WTC11 (cell line): ENCODE measurements at places on chromosomes 13 and 19.

- no peak for DNase-seq
These were observed 3.4 kb upstream of the URAD start for GRCh38 chr13:27991881-27992280.

GRCh38 chr13:25574437-25575411 is 202.9 kb downstream of the ATP8A2 start:
- DNase-seq: peak; percentile 87

GRCh38 chr13:38950987-38951386 is 39.6 kb downstream of the STOML3 start:
- DNase-seq: no peak

DNA sequence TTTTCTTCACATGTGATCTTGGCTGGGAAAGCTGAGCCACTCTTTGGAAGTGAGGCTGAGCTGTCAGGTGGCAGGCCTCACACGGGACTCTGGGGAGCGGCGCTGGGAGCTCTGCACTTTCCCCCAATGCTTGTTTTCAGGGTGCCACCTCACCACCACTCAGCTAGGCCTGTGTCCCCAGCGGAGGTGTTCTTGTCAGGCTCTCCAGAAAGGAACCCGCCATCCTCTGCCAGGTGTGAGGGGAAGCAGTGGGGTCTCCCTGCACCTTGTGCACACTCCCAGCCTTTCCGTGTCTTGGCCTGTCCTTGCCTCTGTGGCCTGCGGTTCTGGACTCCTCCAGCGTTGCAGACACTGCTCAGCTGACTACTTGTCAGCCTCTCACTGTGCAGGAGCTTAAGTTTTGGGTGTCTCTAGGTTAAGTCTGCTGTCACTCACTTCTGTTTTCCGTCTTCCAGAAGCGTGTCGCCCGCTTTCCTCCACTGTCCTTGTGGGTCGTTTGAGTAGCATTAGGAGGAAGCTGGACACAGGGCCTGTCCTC is 51.9 kb downstream of the GGACT start:
- DNase-seq: no peak

DNA sequence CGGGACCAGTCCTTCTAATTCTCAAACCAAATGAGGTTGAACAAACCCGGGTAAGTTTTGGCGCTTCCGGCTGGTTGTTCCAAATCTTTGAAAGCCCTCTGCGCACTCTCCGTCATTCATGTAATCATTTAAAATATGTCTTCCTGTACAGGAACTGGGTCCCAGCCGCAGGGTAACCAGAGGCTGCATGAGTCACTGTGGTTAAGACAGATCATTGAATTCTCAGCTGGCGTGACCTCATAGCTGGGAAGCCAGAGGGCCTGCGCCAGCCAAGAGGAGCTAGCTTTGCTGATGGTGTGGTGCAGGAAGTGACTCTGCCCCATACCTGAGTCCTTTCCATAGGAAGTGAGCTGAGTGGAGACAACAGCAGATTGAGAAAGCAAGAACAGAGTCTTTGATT is 135.2 kb downstream of the TSHZ3 start:
- DNase-seq: no peak

GRCh38 chr19:49689133-49690078 is at the start of gene ADM5:
ADM5 (plus strand) TSS chr19:49689594; CDS start chr19:49689838, 244 bp downstream.
- peak; percentile 76 for DNase-seq

GRCh38 chr13:85332615-85333014 is 466.6 kb downstream of the SLITRK6 start:
- DNase-seq: no peak

DNA sequence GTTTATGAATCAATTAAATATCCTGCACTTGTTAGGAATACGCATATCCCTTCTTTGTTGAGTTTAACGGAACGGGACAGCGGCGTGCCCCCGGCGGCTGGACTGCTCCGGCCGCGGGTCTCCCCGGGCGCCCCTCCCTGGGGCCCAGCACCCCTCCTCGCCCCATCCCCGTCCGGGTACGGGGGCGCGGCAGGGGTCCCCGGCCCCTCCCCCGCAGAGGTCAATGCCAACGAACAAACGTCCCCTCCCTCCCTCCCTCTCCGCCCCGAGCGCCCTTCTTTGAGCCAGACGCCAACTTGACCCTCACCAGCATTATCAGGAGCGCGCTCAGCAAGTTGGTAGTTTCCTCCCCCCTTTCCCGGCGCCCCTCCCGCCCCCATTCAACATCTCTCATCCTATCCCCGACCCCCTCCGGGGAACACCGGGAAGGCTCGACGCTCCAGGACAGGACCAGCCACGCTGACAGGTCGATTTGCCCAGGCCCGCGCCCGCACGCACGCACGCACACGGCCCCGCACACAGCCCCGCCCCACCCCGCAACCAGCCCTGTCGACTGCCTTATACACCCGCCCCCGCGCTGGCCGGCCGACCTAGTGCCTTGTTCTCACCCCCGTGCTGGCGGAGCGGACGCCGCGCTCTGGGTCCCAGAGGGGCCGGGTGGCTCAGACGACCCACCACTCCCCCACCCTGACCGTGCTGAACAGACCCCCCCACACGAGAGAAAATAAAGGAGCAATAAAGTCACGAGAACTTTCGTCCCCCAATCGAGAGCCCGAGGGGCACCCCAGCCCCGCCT is 5.0 kb downstream of the LYL1 start:
- no peak for DNase-seq

GRCh38 chr13:45205124-45205523 is 4.3 kb upstream of the KCTD4 start:
- DNase-seq: no peak

GRCh38 chr19:17530586-17530985 is 19.1 kb downstream of the PGLS start:
- peak; percentile 57 for DNase-seq

DNA sequence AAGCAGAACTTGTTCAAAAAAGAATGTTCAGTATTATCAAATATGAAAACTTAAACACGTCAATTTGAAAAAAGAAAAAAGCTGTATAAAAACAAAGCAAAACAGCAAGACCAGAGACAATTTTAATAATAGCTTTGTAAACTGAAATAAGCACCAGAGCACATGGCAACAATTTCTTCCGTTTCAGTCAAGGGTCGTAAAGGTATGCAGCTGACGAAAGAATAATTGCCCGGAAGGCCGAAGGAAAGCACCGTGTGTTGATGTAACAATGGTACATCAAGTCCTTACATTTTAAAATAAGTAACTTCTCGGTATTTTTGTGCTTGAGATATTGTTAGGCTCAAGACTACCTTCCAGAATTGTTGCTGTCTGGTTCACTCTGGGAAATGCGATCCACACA is 1.7 kb downstream of the PROSER1 start:
- no peak for DNase-seq

DNA sequence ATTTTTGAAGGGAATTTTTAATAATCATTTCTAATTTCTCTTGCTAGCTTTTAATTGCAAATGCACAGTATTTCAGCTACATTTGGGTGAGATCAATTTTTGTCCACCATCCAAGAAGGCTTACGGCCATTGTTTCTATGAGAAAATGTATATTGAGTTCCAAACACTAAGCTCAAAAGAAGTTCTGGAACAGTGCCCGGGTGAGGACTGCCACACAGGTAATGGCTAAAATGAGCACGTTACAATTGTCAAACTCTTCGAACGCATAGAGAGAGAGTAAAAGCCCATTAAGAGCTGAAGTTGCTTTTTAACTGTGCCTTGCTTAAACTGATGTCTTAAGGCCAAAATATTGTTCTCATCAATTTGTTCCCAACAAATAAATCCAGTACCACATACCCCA is 755.0 kb downstream of the DIAPH3 start:
- no peak for DNase-seq

DNA sequence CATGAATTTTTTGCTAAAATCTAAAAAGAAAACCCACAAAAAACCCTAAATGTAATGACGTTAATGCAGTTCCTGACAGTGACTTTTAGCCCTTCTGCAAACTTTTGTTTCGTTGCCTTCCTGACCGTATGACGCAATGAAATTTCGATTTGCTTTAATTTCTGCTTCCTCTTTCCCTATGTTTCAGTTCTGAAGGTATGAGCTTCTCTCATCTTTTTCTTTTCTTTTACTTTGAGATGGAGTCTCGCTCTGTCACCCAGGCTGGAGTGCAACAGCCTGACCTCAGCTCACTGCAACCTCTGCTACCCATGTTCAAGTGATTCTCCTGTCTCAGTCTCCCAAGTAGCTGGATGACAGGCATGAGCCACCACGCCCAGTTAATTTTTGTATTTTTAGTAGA is 6.1 kb upstream of the LILRA5 start:
- no peak for DNase-seq

DNA sequence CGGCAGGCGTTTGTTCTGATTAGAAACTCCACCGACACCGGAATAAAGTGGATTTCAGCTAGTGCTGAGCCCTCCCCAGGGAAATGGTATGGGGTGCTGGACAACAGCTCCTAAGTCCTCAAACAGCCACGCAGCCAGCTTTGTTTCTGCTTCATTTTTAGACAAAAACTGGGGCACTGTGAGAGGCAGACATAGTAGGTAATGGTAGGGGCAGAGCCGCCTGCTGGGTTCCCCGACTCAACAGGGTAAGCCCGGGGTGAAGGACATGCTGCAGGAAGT is 39.7 kb downstream of the CARS2 start:
- no peak for DNase-seq

DNA sequence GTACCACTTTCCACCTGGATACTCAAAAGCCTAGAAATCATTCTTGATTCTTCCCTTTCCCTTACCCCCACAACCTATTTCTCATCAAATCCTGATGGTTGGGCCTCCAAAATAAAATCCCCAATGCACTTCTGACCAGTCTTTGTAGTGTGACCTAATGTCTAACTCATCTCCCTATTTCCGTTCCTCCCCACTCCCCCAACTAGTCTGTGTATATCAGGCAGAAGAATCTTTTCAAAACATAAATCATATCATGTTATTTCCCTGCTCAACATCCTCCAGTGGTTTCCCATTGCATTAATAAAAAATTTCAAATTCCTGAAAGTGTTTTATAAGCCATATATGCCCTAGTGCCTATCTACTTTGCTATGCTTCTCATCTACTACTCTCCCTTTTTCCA is 17.7 kb downstream of the CCDC122 start:
- no peak for DNase-seq

DNA sequence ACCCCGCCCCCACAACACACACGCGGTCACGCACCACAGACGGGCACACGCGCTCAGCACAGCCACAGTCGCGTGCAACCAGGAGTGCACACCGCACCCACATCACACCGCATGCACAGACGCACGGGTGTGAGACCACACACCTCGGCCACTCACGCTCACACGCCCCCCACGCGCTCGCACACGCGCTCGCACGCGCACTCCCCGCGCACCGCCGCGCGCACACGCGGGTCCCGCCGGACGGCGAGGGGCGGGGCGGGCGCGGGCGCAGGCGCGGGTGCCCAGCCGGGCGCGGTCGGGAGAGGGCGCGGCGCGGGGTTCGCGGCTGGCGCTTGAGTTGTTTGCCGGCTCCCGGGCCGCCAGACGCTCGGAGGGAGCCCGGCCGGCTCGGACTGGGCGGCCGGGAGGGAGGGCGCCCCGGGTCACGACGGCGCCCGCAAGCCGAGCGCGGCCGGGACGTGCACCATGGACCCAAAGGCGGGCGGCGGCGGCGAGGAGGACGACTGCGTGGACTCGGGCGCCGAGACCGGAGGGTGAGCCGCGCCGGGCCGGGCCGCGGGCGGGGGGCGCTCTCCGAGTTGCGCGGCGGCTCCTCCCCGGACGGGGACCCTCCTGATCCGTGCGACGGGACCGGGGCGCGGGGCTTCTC is at the start of gene FAM124A:
FAM124A (plus strand) TSS at position 362 of the 649 bp plus-strand sequence; CDS start at position 466, 104 bp downstream.
- DNase-seq: peak; percentile 61

GRCh38 chr13:68064001-68064770 is 834.0 kb upstream of the PCDH9 start:
- no peak for DNase-seq

GRCh38 chr19:35754370-35755130 is 2.3 kb downstream of the HSPB6 start:
- DNase-seq: no peak

- no peak for DNase-seq
These were observed 214.9 kb downstream of the KLF5 start for GRCh38 chr13:73273745-73274144.

GRCh38 chr19:54040003-54040402 is 23.7 kb downstream of the VSTM1 start:
- DNase-seq: no peak

- no peak for DNase-seq
These were observed 38.3 kb downstream of the DNAJC15 start for GRCh38 chr13:43061496-43062280.

DNA sequence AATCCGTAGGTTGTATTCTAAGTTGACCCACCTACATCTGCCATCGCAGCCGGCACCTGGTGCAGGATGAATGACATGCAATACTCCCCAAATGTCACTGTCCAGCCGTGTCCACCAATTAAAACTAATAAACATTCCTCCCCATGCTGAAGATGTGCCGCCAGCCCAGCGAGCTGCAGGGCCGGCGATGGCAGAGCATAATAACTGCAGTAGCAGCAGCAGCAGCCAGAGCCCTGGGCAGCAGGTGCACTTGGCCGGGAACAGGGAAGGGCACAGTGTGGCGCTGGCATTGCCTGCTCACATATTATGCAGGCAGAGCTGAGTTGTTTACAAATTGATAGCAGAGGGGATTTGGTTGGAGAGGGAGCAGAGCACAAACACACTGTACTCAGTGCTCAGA is 754.9 kb downstream of the OLFM4 start:
- DNase-seq: no peak

DNA sequence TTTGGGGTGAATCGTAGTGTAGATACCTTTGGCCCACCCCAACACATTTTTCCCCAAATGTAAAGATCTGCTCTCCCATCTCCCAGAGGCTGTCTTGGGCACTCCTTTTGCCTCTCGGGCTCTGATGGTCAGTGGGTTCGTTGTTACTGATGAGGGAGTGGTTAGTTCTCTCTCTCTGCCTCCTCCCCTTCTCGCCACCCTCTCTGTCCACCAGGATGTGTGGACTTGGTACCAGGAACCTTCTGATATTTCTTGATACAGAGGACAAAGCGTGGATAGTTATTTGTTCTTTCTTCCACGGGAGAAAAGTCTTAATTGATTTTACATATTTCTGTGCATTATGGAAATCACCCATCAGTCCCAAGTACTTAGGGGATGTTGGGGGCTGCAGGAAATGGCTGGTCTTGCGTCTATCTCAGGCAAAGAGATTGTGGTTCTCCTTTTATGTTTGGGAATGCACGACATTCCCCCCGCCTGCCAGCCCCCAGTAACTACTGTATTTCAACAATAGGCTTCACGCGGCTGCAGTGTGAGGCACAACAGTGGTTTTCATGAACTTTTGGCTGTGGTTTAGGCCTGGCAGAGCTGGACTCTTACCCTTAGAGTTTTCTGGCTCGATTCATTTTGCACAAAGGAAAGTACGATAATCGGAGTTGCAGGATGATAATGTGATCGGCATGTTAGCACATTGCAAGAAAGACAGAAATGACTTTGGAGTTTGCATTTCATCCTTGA is 79.0 kb upstream of the ZNF536 start:
- no peak for DNase-seq

DNA sequence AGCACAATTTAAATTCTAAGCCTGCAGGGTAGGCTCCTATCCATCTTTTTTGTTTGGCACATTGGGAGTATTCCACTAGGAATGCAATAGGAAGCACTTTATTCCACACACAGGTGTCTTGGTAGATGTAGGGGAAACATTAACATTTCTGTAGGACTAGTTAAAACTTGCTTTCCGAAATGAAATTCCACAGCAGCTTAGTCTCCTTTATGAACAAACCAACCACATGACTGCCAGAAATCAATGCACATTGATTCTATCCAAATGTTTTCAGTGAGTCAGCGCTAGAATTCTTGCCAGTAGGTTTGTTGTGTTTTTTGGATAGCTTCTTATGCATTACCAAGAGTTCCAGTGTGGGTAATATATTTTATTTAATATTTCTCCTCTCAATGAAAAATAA is 207.9 kb upstream of the CSNK1A1L start:
- no peak for DNase-seq
